ENCODE measurements at places on chromosomes 7 and 10.

GRCh38 chr7:127598318-127598717 lies 4.8 kb downstream of the FSCN3 start:
- DNase-seq, result no peak

GRCh38 chr10:65377687-65378086 lies 1548.1 kb upstream of the LRRTM3 start:
- no peak for DNase-seq

GRCh38 chr7:48252995-48253394 lies 81.7 kb downstream of the ABCA13 start:
- DNase-seq, result no peak

DNA sequence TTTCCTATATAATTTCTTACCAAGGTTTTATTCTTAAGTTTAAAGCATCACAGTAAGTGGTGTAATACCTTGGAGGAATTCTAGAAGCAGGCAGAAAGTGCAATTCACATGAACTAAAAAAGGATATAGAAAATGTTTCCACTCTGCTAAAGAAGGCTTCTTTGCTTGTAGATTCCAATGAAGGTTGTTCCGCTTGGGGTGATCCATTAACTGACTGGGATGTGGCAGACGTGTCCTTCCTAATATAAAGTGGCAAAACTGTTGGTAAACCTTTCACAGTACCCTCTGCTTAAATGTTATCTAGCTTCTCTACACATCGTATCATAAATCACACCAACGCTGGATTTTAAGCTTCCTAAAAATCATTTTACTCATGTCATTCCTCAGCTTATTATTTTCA lies 2.3 kb downstream of the ZC3HC1 start:
- no peak for DNase-seq

GRCh38 chr7:76314042-76314721 lies 11.7 kb downstream of the HSPB1 start:
- DNase-seq, result peak; percentile 87

- DNase-seq, result no peak
Observed at GRCh38 chr7:67738958-67739357, 742.3 kb downstream of the TYW1 start.

- DNase-seq, result no peak
Observed at GRCh38 chr7:139619367-139619657, 95.8 kb downstream of the CLEC2L start.

GRCh38 chr7:151694828-151695580 lies 175.3 kb upstream of the RHEB start:
- no peak for DNase-seq

DNA sequence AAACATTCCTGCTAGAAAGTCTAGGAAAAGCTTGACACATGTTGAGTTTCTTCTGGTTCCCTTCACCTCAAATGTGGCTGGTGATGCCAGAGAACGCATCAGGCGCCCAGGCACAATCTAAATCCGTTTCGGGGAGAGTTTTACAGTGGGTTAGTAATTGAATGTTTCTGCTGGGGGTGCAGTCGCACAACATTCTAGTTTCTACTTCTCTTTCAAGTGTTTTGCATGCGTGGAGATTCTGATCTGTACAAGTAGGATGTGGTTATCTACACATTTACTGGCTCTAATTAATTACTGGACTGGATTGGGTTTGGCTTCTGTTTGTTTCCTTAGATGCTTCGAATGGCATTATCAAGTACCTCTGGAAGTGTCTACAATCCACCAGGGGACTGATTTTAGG lies 173.8 kb downstream of the TMEM26 start:
- DNase-seq, result no peak

DNA sequence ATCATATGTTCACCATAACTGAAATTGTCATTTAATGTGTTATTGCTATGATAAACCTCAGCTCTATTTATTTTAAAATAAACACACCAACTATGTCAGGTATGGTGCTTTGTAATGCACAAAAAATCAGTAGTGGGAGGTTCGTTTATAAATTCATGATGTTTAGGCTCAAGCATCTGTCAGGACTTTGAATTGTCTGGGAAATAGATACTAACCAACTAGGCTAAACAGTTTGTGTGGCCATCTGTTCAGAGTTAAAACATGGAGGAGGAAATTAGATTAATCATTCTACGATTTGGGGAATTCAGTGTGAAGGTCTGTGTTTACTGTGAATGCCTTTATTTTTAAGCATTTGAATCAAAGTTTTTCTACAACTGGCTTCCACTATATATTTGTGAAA lies 212.6 kb upstream of the FZD8 start:
- DNase-seq, result no peak

All from occipital lobe (tissue), 3 donors.